ENCODE measurements at places on chromosomes 5 and 9. TPM values are rescaled to one million over a fixed set of nuclear protein-coding genes. Genes with fewer than 3 reads are reported as not detected.

Gene CATSPER3
- 0.10 TPM for total RNA-seq

Gene FOXD4L3
- not detected for total RNA-seq

Gene BARHL1
- not detected for total RNA-seq

Gene RBM22
- 60.0 TPM for total RNA-seq

Gene GPR150
- 0.42 TPM for total RNA-seq
